ENCODE measurements at places on chromosomes 4 and X. TPM values are rescaled to one million over a fixed set of nuclear protein-coding genes. Genes with fewer than 3 reads are reported as not detected.

Gene SERTM2
- total RNA-seq: not detected

Gene XG
- 0.71 TPM for total RNA-seq

Gene ABCG2
- 15.7 TPM for total RNA-seq

Gene HPGD
- total RNA-seq: 48.4 TPM

DNA sequence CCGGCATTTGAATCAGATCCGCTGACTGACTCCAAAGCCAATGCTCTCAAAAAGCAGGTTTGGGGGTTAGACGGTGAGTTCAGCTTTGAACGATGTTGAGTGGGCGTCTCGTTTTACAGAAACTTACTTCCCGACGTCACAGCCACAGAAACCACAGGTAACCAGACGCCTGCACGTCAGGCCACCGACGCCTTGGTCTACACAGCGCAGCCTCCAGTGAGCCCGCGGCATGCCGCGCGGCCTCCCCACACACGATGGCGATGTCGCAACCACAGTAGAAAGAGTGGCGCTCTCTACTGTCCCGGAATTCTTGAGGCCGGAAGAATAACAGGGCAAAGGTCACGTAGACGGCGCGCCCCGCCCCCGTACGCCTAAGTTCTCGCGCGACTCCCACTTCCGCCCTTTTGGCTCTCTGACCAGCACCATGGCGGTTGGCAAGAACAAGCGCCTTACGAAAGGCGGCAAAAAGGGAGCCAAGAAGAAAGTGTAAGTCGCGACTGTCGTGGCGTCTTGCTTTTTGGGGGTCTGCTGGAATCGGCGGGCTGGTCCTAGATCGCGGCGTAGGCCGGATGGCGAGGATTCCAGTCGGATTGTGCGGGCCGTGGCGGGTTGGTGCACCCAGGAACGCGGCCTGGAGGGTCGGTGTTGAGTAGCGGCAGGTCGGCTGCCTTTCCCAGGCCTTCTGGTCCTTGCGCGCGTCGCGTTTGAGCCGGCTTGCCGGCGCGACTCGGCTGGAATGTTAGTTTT, at the start of gene RPS3A:
Gene RPS3A, plus strand, starts transcription at position 400 of the 747 bp plus-strand sequence. Its CDS starts 25 bp downstream, at position 425.
- H3K27ac ChIP-seq: peak within 1 kb of the TSS; percentile 77
- DNase-seq: peak; percentile 99
- H3K4me1 ChIP-seq: no peaks in the 10 kb centered on the region
- no peaks in the 10 kb centered on the region for H3K27me3 ChIP-seq
- peaks cover 18% of the 10 kb centered on the region for H3K36me3 ChIP-seq

DNA sequence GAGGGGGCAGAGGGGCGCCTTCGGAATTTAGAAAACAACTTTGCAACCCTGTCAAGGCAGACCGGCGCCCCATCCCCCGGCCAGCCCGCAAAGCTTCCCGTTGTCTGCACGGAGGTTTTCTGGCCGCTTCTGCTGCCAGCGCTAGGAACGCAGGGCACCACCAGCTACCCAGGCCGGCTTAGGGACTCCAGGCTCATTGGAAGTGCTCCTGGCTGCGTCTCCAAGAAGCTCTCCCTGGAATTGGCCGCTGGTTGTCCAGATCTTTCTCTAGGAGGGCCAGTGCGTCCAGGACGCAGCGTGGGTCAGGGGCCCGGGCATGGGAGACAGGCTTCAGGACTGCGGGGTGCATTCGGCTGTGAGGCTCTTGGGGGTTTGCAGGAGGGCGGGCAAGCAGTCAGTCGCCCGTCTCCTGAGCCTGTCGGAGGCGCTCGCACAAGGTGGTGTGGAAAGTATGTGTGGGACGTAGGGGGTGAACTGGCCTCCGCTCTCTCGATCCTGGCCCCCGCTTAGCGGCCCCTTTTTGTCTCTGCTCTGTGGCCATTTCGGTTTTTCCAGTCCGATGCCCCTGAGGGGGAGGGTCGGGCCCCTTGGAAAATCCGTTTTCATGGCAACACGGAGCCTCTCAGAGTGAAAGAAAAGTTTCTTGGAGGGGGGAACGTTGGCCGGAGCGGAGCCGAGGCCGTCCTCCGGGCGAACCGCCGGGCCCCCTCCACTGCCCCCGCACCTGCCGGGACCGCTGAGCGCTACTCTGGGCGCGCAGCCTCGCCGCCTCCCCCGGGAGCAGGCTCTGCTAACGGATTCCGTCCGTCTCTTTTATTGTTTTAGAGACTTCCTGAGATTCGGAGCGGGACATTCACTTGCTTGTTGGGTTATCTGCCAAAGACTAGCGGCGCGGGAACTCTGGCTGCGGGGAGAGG, 810 bp upstream of the SOX3 start:
- H3K27ac ChIP-seq: no peak overlapping the region
- DNase-seq: no peak
- H3K36me3 ChIP-seq: no peaks in the 10 kb centered on the region
- H3K4me3 ChIP-seq: no peak overlapping the region
- peaks cover 33% of the 10 kb centered on the region for H3K27me3 ChIP-seq

DNA sequence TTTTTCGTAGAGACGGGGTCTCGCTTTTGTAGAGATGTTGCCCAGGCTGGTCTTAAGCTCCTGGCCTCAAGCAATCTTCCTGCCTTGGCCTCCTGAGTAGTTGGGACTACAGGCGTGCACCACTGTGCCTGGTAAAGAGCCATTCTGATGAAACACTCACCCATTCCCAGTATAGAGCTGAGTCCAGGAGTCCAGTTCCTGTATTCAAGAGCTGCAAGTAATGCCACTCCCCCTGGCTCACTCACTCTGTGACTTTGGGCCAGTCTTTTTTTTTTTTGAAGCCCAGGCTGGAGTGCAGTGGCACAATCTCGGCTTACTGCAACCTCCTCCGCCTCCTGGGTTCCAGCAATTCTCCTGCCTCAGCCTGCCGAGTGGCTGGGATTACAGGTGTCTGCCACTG, 3.5 kb downstream of the CCDC22 start:
- H3K4me1 ChIP-seq: no peaks in the 10 kb centered on the region
- DNase-seq: no peak
- no peaks in the 10 kb centered on the region for H3K27me3 ChIP-seq
- no peak overlapping the region for H3K4me3 ChIP-seq
- H3K36me3 ChIP-seq: no peaks in the 10 kb centered on the region

DNA sequence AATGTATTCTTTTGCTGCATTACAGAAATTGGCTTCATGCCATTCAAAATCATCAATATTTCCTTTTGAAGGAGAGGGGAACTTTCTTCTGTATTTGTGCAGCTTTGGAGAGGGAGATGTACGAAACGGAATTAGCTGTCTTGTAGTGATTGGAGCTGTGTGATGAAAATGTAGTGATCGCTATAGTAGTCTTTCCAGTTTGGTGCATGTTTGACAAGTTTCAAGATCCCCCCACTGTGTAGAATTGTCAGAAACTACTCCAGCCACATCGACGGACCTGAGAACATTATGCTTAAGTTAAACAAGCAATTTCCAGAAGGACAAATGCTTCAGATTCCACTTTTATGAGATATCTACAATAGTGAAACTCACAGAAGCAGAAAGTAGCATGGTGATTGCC, 21.6 kb upstream of the MAGEA1 start:
- no peaks in the 10 kb centered on the region for H3K27me3 ChIP-seq
- no peaks in the 10 kb centered on the region for H3K36me3 ChIP-seq
- H3K4me3 ChIP-seq: no peak overlapping the region
- no peak for DNase-seq

DNA sequence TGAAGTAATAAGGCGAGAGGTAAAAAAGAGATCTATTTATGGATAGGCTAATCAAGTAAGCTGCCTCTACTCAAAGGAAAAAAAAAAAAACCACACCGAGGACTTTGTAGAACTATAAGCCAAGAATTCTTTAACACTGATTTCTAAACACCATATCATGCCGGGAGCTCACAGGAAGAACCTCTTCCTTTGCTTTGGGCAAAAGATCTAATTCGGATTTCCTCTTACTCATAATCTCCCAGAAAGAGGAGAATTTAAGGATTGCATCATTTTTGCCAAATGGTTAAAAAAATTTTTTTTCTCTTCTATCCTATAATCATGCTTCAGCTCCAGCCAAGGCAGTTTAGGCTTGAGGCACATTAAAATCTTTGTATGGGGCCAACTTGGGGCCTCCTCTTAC, 95.5 kb downstream of the ZNF827 start:
- peaks cover 7% of the 10 kb centered on the region for H3K4me1 ChIP-seq
- peaks cover 21% of the 10 kb centered on the region for H3K36me3 ChIP-seq
- no peak overlapping the region for H3K4me3 ChIP-seq
- no peak for DNase-seq

GRCh38 chrX:9873952-9874351, 87.7 kb downstream of the SHROOM2 start:
- no peak overlapping the region for H3K4me3 ChIP-seq
- no peaks in the 10 kb centered on the region for H3K36me3 ChIP-seq
- peaks cover under 1% of the 10 kb centered on the region for H3K27me3 ChIP-seq
- no peaks in the 10 kb centered on the region for H3K4me1 ChIP-seq

DNA sequence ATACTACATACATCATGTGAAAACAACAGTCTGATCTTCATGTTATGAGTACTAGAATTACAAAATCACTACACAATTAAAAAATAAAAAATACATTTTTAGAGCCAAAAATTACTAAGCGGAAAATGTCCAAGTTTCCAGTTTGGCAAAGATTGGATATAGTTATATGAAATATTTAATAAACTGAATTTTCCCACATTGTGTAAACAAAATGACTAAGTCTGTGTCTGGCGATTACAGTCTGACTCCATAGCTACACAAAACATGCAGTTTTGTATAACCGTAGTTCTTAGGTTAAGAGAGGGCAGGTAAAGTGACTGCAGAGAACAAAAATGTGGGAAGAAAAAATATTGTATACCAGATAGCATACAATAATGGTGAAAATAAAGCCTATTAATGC, 59.2 kb upstream of the TMEM47 start:
- no peak overlapping the region for H3K27ac ChIP-seq
- no peaks in the 10 kb centered on the region for H3K36me3 ChIP-seq
- H3K4me1 ChIP-seq: no peaks in the 10 kb centered on the region
- peaks cover 3% of the 10 kb centered on the region for H3K27me3 ChIP-seq

DNA sequence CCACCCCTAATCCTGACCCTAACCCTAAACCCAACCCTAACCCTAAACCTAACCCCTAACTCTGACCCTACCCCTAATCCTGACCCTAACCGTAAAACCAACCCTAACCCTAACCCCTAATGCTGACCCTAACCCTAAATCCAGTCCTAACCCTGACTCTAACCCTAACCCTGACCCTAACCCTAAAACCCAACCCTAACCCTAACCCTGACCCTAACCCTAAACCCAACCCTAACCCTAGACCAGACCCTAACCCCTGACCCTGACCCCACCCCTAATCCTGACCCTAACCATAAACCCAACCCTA, 708 bp upstream of the PCGF3 start:
- peaks cover 18% of the 10 kb centered on the region for H3K4me1 ChIP-seq
- no peaks in the 10 kb centered on the region for H3K36me3 ChIP-seq
- H3K27ac ChIP-seq: no peak overlapping the region
- no peaks in the 10 kb centered on the region for H3K27me3 ChIP-seq
- peak overlapping the region; percentile 59 for H3K4me3 ChIP-seq
- no peak for DNase-seq

DNA sequence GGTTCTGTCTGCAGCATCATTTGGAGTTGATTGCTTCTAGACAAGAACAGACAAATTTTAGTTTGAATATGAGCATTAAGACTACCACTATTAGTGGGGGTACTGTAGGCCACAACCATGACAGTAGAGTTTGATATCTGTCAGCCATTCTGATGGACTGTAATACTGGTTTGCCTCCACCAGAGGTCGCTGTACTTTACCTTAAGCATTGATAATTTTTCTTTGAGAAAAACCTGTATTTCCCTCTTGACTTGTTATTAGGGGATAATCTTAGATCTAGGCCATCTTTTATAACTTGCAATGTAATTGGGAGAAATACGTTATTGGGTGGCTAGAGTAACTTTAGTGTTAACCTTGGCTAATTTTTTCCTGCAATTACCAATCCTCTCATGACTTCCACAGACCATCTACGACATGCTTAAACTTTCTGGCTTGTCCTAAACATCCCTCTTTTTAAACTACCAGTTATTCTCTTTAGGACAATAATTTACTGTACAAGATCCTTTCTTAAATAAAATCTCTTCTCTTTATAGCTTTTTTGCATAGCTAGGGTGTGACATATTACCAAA, 562.4 kb downstream of the MAGEB5 start:
- H3K4me1 ChIP-seq: no peaks in the 10 kb centered on the region
- no peaks in the 10 kb centered on the region for H3K27me3 ChIP-seq
- DNase-seq: no peak
- no peak overlapping the region for H3K27ac ChIP-seq
- no peaks in the 10 kb centered on the region for H3K36me3 ChIP-seq
- no peak overlapping the region for H3K4me3 ChIP-seq

DNA sequence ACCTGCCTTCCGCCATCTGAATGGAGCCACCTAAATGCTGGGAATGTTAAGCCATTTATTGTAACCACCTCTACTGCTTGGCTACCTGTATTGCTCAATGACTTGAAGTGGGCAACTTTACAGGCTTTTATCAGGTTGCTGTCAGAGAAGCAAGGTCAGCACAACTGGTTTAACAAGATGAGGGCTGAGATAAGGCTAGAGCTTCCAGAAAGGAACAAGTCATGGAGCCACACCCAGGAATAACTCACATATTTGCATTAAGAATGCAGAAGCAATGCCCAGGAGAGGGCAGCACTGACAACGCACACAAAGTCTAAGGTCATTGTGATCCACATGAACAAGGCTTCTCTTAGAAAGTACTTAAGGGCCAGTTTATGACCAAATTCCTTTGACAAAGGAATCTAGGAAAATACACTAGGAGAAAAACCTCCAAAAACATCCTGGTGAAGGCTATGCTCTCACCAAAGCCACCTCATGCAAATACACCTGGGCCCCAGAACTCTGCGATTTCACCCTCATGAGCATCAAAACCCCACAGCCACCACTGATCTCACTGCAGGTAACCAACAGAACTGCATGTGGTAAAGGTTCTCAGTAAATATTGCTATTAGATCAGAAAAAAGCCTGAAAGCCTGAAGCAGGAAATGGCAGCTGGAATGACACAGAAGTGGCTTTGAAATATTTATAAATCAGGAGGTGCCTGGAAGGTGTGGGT, 15.0 kb upstream of the STS start:
- DNase-seq: peak; percentile 69
- peaks cover 4% of the 10 kb centered on the region for H3K4me1 ChIP-seq
- H3K27ac ChIP-seq: no peak overlapping the region
- no peak overlapping the region for H3K4me3 ChIP-seq

- H3K27me3 ChIP-seq: peaks cover 43% of the 10 kb centered on the region
- H3K27ac ChIP-seq: no peak overlapping the region
- peaks cover 6% of the 10 kb centered on the region for H3K4me1 ChIP-seq
- H3K36me3 ChIP-seq: no peaks in the 10 kb centered on the region
- H3K4me3 ChIP-seq: no peak overlapping the region
- peak; percentile 27 for DNase-seq
These were observed 123.2 kb upstream of the SCML1 start for GRCh38 chrX:17613979-17614588.

GRCh38 chrX:22124098-22124497, 92.0 kb downstream of the PHEX start:
- DNase-seq: peak; percentile 75
- H3K36me3 ChIP-seq: no peaks in the 10 kb centered on the region
- peaks cover 8% of the 10 kb centered on the region for H3K27me3 ChIP-seq
- H3K27ac ChIP-seq: no peak overlapping the region
- H3K4me1 ChIP-seq: no peaks in the 10 kb centered on the region
- H3K4me3 ChIP-seq: no peak overlapping the region

GRCh38 chrX:45781901-45782553, 581.4 kb upstream of the DIPK2B start:
- peaks cover 3% of the 10 kb centered on the region for H3K27me3 ChIP-seq
- H3K36me3 ChIP-seq: no peaks in the 10 kb centered on the region
- peak; percentile 38 for DNase-seq

GRCh38 chr4:62531264-62531663, 1331.1 kb downstream of the ADGRL3 start:
- no peaks in the 10 kb centered on the region for H3K27me3 ChIP-seq
- DNase-seq: peak; percentile 81
- no peaks in the 10 kb centered on the region for H3K4me1 ChIP-seq

- H3K4me3 ChIP-seq: no peak overlapping the region
- no peaks in the 10 kb centered on the region for H3K36me3 ChIP-seq
- H3K27me3 ChIP-seq: no peaks in the 10 kb centered on the region
- no peak for DNase-seq
- H3K27ac ChIP-seq: no peak overlapping the region
- peaks cover 5% of the 10 kb centered on the region for H3K4me1 ChIP-seq
These were observed 1.4 kb upstream of the FAM120C start for GRCh38 chrX:54184474-54184873.

Data from lung (tissue), 17 donors.